ENCODE measurements at places on chromosomes 13 and 19. TPM values are rescaled to one million over a fixed set of nuclear protein-coding genes. Genes with fewer than 3 reads are reported as not detected.

Gene CPB2
- not detected for total RNA-seq

Gene TNFSF9
- total RNA-seq = 1.3 TPM

Gene APC2
- total RNA-seq = 0.83 TPM

Gene CYP2B6
- not detected for total RNA-seq

Gene KLK3
- not detected for total RNA-seq

Gene SHISA2
- under 0.01 TPM for total RNA-seq

Gene ZNF345
- total RNA-seq = 2.8 TPM

Measured in smooth muscle cell of trachea (primary cell).